ENCODE measurements at places on chromosomes 16 and 17. TPM values are rescaled to one million over a fixed set of nuclear protein-coding genes. Genes with fewer than 3 reads are reported as not detected.

- no peak for DNase-seq
Measured at GRCh38 chr17:3796110-3796821, 4.7 kb downstream of the ITGAE start.

DNA sequence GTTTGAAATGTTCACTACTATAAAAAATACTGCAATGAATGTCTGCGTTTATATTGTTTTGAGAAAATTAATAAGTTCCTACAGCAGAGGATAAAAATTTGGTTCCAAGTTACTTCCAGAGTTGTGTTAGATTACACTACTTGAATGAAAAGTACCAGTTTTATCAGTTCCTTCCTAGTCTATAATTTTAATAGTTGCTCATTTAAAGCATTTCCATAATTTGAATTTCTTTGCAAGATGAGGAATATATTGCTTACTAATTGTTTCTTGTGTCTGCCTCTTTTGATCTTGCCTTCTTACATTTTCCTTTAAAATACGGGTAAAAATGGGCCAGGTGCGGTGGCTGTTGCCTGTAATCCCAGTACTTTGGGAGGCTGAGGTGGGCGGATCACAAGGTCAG lies 4.0 kb downstream of the EMC6 start:
- no peak for DNase-seq

GRCh38 chr16:1137604-1138003 lies 15.3 kb upstream of the CACNA1H start:
- peak; percentile 81 for DNase-seq

GRCh38 chr16:46800494-46800893 lies 30.5 kb downstream of the C16orf87 start:
- no peak for DNase-seq

The TMC6 gene
- 0.32 TPM for total RNA-seq

DNA sequence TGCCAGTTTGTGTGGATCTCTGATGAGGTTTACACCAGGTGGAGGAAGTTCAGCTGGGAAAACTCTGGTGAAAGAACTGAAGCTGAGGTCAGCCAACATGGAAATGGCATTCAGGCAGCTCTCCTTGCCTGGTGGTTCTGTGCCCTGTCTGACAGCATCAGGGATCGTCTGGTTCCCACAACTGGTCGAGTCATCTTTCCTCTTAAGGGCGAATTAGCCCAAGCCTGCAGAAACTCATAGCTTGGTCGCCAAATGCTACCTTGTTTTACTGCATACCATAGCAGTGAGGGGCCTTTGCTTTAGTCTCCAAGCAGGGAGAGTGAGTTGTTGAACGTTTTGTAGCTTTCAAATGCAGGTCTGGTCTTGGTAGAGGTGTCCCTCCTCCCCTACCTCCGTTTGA lies 7.2 kb downstream of the PLCG2 start:
- DNase-seq, result peak; percentile 11

DNA sequence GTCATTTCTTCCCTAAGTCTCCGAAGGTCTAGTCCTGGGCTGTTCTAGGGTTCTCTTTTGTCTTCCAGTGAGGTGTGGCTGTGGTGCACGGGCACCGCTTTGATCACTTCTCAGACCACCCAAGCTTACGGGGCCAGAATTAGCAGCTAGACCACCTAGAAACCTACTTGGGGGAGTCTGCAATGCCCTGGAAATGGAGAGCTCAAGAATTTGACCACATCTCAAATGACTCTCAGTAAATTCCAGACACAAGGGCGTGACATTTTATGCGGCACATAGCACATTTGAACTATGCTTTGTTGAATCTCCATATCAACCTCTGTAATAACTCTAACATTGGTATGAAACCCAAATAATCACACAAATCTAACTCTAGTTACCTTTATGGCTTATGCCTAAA lies 24.9 kb downstream of the TRIM16 start:
- DNase-seq, result no peak

The ASPHD1 gene
- total RNA-seq, result 73.0 TPM

Data from MG63 (cell line).